ENCODE measurements at places on chromosomes 3 and 15. TPM values are rescaled to one million over a fixed set of nuclear protein-coding genes. Genes with fewer than 3 reads are reported as not detected.

DNA sequence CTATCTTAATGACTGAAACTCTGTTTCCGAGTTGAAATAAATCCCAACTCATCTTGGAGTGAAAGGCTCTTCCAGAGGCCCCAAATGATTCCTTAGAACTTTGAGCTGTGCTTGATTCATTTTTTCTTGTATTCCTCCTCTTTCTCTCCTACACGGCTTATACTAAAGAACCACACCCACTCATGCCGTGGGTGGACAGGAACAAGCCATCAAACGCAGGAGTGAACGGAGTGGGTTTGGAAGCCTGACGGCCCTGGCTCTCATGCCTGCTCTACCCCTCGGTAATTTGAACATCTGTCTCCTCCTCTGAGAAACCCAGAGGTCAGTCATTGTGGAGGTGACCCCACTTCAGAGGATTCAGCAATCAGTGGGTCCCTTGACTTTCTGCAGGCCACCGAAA lies 236.5 kb downstream of the AGBL1 start:
- H3K27ac ChIP-seq, result no peak overlapping the region
- DNase-seq, result no peak
- no peaks in the 10 kb centered on the region for H3K27me3 ChIP-seq
- H3K36me3 ChIP-seq, result no peaks in the 10 kb centered on the region

DNA sequence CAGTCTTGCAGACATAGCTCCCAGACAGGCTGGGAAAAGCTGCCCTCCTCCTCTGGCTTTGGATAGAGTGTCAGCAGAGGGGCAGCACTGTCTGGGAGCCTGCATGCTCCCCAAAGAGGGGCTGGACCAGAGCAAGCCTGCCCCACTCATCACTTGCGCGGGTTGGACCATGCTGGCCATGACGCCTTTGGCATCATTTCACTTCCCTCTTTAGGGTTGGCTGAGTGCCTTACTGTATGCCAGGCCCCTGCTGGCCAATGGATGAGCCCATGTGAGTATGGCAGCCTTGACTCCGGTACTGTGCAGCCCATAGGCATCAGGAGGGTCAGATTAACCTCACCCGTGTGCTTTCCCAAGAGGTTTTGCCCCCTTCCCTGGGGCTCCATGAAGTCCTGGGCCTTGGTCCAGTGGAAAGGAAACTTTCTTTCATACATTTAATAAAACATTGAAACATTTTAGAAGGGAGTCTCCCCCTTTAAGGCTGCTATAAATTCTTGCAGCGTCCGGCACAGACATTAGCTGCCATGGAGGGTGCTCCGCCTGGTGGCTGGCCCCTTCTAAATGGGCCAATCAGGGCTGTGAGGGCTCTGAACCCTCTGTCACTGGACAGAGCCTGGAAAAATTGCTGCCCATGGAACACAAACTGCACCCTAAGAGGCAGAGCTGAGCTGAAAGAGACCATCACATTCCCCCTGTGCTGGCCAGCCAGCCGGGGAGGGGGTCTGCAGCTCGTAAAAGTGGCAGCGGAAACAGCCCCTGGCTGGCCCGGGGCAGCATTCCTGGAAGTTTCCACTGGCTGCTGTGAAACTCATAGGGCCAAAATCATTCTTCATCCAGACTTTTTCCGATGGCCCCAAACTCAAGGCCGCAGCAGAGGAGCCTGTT lies 20.8 kb upstream of the DUSP7 start:
- no peak overlapping the region for H3K27ac ChIP-seq
- H3K27me3 ChIP-seq, result no peaks in the 10 kb centered on the region
- no peaks in the 10 kb centered on the region for H3K4me1 ChIP-seq
- H3K36me3 ChIP-seq, result peaks cover 9% of the 10 kb centered on the region

DNA sequence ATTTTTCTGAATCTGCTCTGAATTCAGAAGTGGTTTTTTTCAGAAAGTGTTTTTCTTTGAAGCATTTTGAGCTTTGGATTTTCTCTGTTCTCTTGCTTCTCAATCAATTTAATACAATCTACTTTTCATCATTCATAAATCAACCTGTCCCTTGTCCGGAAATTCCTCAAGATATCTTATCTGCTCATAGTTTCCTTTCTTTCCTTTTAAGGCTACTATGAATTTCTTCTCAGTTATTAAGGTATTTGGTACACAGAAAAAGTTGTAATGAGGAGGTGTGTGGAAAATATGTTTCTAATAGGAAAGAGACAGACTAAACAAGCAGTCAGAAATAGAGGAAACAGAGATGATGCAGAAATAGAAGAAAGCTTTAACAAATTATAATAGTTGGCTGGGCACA lies 14.4 kb downstream of the CGGBP1 start:
- peak overlapping the region; percentile 18 for H3K27ac ChIP-seq
- H3K36me3 ChIP-seq, result no peaks in the 10 kb centered on the region
- H3K27me3 ChIP-seq, result no peaks in the 10 kb centered on the region
- H3K4me3 ChIP-seq, result no peak overlapping the region

Gene DMXL2
- 14.8 TPM for total RNA-seq

Gene CFAP100
- not detected for total RNA-seq

GRCh38 chr3:19954676-19955075 lies 7.8 kb downstream of the RAB5A start:
- no peak overlapping the region for H3K4me3 ChIP-seq
- H3K4me1 ChIP-seq, result peaks cover 8% of the 10 kb centered on the region
- no peak overlapping the region for H3K27ac ChIP-seq
- H3K27me3 ChIP-seq, result no peaks in the 10 kb centered on the region
- H3K36me3 ChIP-seq, result peaks cover 28% of the 10 kb centered on the region

Gene TMEM108
- not detected for total RNA-seq

Gene OR5K2
- total RNA-seq, result not detected

GRCh38 chr3:124234852-124235252 lies 242.9 kb upstream of the ROPN1 start:
- H3K4me1 ChIP-seq, result no peaks in the 10 kb centered on the region
- H3K27ac ChIP-seq, result no peak overlapping the region
- no peak overlapping the region for H3K4me3 ChIP-seq

GRCh38 chr15:75945953-75946352 lies 42.3 kb downstream of the FBXO22 start:
- H3K36me3 ChIP-seq, result no peaks in the 10 kb centered on the region
- H3K4me1 ChIP-seq, result no peaks in the 10 kb centered on the region
- no peak overlapping the region for H3K27ac ChIP-seq
- no peak for DNase-seq

- H3K4me1 ChIP-seq, result peaks cover 16% of the 10 kb centered on the region
- H3K27ac ChIP-seq, result no peak overlapping the region
- DNase-seq, result no peak
- no peaks in the 10 kb centered on the region for H3K36me3 ChIP-seq
- no peaks in the 10 kb centered on the region for H3K27me3 ChIP-seq
These were observed 10.8 kb downstream of the CMTM8 start for GRCh38 chr3:32249184-32249782.

GRCh38 chr3:187186801-187187421 lies 10.4 kb upstream of the RTP1 start:
- peak overlapping the region; percentile 76 for H3K27ac ChIP-seq
- H3K4me1 ChIP-seq, result peaks cover 51% of the 10 kb centered on the region
- peak; percentile 86 for DNase-seq
- peak overlapping the region; percentile 9 for H3K4me3 ChIP-seq
- no peaks in the 10 kb centered on the region for H3K36me3 ChIP-seq
- no peaks in the 10 kb centered on the region for H3K27me3 ChIP-seq

DNA sequence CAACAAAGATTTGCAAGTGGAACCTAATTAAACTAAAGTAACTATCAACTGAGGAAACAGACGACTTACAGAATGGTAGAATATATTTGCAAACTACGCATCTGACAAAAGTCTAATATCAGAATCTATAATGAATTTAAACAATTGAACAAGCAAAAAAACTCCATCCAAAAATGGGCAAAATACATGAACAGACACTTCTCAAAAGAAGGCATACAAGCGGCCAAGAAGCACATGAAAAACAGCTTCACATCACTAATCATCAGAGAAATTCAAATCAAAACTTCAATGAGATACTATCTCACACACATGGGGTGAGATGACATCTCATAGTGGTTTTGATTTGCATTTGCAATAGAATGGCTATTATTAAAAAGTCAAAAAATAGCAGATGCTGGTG lies 128.6 kb downstream of the POLR2M start:
- peaks cover 57% of the 10 kb centered on the region for H3K27me3 ChIP-seq
- no peaks in the 10 kb centered on the region for H3K36me3 ChIP-seq
- no peak for DNase-seq
- no peak overlapping the region for H3K4me3 ChIP-seq
- H3K27ac ChIP-seq, result no peak overlapping the region

GRCh38 chr3:141860086-141860669 lies 16.3 kb upstream of the ATP1B3 start:
- peaks cover 17% of the 10 kb centered on the region for H3K4me1 ChIP-seq
- H3K36me3 ChIP-seq, result no peaks in the 10 kb centered on the region
- H3K4me3 ChIP-seq, result no peak overlapping the region
- DNase-seq, result no peak

DNA sequence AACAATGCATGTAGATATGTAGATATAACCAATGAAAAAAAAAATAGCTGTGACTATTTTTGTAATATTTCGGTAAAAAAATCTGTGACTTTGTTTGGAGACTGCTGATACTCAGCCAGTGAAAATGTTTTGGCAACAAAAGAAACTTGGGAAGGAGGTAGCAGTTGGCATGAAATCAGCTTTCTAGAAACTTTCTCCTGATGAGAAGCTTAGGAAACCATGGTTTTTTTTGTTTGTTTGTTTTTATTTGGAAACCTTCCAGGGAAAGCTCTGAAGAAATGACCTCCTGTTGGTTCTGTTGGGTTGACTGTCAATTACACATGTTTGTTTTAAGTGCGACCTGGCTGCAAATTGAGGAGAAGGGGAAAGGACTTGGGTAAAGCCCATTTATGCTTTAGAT lies 445.9 kb downstream of the UNC13C start:
- no peak overlapping the region for H3K27ac ChIP-seq
- no peaks in the 10 kb centered on the region for H3K27me3 ChIP-seq
- H3K4me1 ChIP-seq, result no peaks in the 10 kb centered on the region
- no peak for DNase-seq
- no peak overlapping the region for H3K4me3 ChIP-seq

- no peak overlapping the region for H3K4me3 ChIP-seq
- H3K27me3 ChIP-seq, result no peaks in the 10 kb centered on the region
- no peak for DNase-seq
- no peaks in the 10 kb centered on the region for H3K36me3 ChIP-seq
- peaks cover 19% of the 10 kb centered on the region for H3K4me1 ChIP-seq
These were observed 148.7 kb downstream of the MYLK start for GRCh38 chr3:123735456-123735855.

GRCh38 chr3:18527691-18528090 lies 102.6 kb upstream of the SATB1 start:
- DNase-seq, result no peak
- no peaks in the 10 kb centered on the region for H3K36me3 ChIP-seq
- H3K27me3 ChIP-seq, result no peaks in the 10 kb centered on the region
- no peak overlapping the region for H3K4me3 ChIP-seq
- H3K27ac ChIP-seq, result no peak overlapping the region

Measured in Calu3 (cell line).